SJCRH30 (cell line): ENCODE measurements at places on chromosomes 2 and 18. TPM values are rescaled to one million over a fixed set of nuclear protein-coding genes. Genes with fewer than 3 reads are reported as not detected.

The CCDC148 gene
- 0.49 and 0.53 TPM in 2 replicates for total RNA-seq

The RGPD4 gene
- 0.05 TPM in 1 of 2 replicates, not detected in the other for total RNA-seq

DNA sequence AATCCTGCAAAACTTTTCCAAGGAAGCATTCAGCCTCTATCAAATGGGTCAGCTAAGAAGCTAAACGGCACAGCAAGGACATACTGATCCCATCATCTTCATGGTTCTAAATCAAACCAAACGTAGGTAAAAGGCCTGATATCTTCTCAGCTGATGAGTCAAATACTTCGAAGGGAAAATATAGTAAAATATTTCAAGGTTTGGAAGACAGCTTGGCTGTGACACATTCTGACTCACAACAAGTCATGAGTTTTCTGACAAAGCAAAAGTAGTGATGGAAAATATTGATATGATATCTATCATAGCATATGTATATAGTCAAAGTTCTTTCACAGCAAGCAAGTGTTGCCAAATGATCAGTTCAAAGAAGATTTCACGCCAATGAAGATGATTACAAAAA, 31.5 kb downstream of the DOCK10 start:
- no peak for DNase-seq

- peak; percentile 83 for DNase-seq
Observed at GRCh38 chr2:1750933-1751766, 6.8 kb upstream of the PXDN start.

GRCh38 chr2:226228080-226228479, 571.5 kb downstream of the IRS1 start:
- DNase-seq = no peak

- DNase-seq = no peak
Observed at GRCh38 chr18:56953428-56954198, 193.3 kb upstream of the BOD1L2 start.

GRCh38 chr2:96642564-96643360, at the start of gene FER1L5:
TSS of gene FER1L5 (plus strand) at chr2:96642764. CDS start at chr2:96642837, 73 bp downstream.
- DNase-seq = peak; percentile 55

The TM4SF20 gene
- total RNA-seq = not detected in 2 replicates

The CYRIA gene
- total RNA-seq = 18.3 and 22.2 TPM in 2 replicates

DNA sequence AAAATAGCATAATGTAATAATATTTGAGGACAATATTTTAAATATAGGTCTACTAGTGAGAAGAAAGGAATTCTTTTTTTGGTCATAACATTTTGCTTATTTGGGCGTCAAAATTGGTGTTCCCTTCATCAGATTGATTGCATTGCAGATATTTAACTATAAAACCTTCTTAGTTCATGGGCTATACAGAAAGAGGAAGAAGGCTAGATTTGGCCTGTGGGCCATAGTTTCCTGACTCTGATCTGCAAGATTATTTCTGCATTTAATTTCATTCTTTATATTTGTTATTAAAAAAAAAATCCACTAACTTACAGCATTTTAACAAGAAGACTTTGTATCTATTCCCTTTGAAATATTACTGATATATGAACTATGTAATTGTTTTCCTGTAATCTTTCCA, 31.9 kb downstream of the PIKFYVE start:
- no peak for DNase-seq

The SLC8A1 gene
- total RNA-seq = 27.1 and 27.7 TPM in 2 replicates

DNA sequence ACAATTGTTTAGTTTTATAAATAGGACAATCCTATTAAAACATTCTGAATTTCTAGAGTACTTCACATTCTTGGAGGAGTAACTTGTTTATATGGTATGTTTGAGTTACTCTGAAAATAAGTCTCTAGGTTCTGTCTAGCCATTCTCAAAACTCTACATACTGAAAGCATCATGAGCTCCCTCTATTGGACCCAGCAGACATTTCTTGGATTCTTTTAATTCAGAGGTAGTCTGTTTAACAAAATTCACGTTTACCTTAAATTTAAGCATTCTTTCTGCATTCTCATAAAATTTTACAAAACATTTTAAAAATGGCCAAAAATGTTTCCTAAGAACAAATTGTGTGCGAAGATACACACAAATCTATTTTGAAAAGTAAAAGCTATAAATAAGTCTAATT, 15.3 kb downstream of the SP9 start:
- DNase-seq = peak; percentile 54

DNA sequence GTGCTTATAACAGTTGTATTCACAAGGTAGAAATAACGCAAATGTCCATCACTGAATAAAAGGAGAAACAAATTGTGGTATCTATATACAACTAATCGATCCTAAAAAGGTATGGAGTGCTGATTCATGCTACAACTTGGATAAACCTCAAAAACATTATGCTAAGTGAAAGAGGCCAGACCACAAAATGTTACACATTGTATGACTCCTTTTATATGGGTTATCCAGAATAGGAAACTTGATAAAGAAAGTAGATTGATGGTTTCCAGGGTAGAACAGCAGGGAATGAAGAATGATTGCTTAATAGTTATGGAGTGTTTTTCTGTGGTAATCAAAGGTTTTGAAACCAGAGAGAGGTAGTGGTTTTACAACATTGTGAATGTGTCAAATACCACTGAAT, 432.2 kb upstream of the TRIB2 start:
- no peak for DNase-seq

GRCh38 chr2:58107803-58108710, 61.5 kb downstream of the VRK2 start:
- no peak for DNase-seq

The AKAIN1 gene
- not detected in 2 replicates for total RNA-seq

DNA sequence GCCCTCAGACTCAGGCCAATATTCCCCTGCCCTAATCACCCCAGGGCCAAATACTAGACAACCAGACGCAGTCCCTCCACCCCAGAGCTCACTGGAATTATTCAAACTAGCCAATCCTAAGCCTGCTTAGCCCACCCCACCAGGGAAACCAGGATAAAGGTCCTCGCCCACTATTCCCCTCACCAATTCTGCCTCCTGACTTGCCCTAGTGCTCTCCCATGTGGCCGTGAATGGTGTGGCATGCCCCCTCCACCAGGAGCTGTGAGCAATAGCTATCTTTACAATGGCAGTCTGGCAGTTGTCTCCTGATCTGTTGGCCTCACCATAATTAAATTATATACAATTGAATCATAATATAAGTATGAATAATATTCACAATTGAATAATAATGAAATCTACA, 42.3 kb downstream of the FAM124B start:
- peak; percentile 58 for DNase-seq

The SNRNP200 gene
- 153 and 157 TPM in 2 replicates for total RNA-seq

DNA sequence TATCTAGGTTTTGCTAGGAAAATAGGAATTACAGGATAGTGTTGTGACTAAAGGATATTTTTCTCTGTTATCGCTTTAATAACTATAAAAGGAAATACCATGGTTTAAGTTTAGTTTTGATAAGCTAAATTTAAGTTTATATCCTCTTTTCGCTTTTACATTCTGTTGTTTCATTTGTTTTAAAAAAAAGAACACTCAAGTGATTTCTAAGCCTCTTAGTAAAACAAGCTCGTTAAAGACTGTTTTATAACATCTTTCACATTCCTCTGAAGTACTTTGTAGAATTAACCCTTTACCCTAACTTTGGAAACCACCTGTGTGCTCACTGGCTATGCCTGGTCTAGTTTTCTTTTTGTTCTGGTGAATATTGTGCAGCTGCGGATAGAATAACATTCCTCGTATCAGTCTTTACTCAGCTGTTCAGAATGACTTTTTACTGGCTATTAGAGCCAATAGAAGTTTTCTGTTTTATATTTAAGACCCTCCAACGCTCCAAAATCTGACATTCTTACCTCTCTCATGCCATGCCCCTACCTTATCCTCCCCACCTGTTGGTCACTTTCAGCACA, 183.1 kb downstream of the PTPRM start:
- DNase-seq = peak; percentile 21

DNA sequence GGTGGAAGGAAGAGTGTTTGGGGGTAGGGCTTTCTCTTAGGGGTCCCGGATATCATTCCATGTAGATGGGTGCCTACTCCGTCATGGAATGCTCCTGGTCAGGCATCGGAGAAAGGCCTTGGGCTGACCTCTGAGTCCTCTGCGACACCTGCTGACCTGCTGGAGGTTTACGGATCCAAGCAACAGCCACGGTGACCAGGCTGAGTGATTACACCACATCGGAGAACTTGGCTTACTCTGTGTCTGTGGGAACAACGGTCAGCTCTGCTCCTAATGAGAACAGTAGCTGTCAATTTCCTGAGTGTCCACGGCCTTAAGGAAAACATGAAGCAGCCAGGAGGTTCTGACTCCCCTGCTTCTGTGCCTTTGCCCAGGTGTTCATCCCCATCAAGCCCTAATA, 73.2 kb downstream of the TNP1 start:
- DNase-seq = no peak
